ENCODE measurements at places on chromosomes 12 and 14.

DNA sequence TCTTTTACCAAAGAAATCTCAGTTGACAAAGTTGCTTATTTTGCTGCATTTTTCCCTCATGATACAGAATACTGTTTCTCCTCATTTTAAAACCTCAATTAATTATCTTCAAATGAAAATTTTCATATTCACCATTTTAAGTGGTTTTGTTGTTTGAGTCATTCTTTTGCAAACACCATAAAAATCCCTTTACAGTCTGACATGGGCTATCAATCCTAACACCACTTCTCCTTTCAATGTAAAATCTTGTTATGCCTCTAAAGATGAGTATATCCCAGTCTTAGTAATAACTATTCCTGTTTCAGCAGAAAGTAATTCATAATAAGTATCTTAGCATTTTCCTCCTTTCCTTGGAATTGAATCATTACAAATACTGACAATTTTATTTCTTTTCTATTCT, 192.2 kb downstream of the SYT1 start:
- DNase-seq: no peak

GRCh38 chr12:47781479-47782371, 8.7 kb downstream of the SLC48A1 start:
- DNase-seq: no peak

- DNase-seq: no peak
These were observed 10.5 kb upstream of the NID2 start for GRCh38 chr14:52079239-52079959.

GRCh38 chr12:111753144-111753881, 13.4 kb upstream of the ALDH2 start:
- no peak for DNase-seq

- no peak for DNase-seq
These were observed 353.6 kb downstream of the TMEM121 start for GRCh38 chr14:105879867-105880561.

- no peak for DNase-seq
These were observed 128.0 kb upstream of the PLXNC1 start for GRCh38 chr12:94020335-94020734.

- DNase-seq: no peak
These were observed 57.3 kb upstream of the CEP83 start for GRCh38 chr12:94516985-94517384.

GRCh38 chr14:25537846-25538455, 488.0 kb upstream of the STXBP6 start:
- DNase-seq: no peak
